AG09309 (cell line): ENCODE measurements at places on chromosomes 16 and 17.

DNA sequence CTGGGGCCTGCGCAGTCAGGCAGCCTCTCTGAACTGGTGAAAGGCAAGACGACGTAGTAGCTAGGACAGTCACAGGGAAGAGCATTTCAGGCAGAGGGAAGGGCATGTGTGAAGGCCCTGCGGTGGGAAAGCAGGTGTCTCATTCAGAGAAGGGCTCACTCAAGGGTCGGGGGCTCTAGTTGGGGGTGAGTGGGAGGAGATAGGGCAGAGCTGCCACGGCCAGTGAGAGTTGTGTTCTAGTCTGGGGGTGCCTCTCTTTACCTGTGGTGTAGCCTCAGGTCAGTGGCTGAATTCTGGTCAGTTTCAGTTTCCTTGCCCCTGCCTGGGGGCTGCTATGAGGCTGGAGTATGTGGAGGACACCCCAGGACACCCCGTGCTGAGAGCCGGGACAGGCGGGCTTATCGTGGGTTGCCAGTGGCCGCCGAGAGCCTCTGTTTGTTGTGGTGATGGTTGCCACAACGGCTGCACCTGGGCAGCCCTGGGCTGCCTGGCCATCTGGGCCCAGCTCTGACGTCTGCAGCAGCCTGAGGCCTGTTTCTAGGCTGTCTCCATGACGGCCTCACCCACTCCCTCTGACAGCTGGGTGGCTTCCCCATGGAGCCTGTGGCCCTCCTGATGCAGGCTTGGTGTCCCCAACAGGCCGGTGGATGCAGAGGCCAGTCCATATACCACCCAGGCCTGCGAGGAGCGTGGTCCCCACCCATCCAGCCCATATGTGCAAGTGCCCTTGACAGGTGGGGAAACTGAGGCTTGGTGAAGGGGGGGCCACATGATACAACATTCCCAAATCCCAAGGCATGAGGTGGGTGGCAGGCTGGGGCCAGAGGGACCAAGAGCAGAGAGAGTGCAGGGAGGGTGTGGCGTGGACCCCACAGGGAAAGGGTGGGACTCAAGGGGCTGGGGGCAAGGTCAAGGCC lies 10.8 kb downstream of the MAP2K3 start:
- DNase-seq: no peak

DNA sequence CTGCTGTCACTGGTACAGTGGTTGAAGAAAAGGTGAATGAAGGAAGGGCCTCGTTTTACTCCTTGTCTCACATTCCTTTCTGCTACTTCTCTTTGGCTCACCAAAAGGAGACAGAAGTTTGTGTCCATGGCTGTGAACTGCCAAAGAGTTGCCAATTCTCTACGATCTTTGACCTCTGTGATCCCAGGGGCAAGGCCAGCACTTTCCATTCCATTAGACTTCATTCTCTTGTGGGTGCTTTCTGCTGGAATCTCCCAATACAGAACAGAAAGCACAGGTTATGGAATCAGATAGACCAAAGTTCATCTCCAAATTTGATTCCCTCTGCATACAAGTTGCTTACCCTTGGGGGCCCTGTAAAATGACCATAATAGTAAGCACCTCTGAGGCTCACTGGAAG lies 407.6 kb downstream of the MAF start:
- no peak for DNase-seq

GRCh38 chr17:82950525-82951102 lies 110.8 kb upstream of the ZNF750 start:
- no peak for DNase-seq

GRCh38 chr16:61579195-61579594 lies 457.0 kb downstream of the CDH8 start:
- no peak for DNase-seq

DNA sequence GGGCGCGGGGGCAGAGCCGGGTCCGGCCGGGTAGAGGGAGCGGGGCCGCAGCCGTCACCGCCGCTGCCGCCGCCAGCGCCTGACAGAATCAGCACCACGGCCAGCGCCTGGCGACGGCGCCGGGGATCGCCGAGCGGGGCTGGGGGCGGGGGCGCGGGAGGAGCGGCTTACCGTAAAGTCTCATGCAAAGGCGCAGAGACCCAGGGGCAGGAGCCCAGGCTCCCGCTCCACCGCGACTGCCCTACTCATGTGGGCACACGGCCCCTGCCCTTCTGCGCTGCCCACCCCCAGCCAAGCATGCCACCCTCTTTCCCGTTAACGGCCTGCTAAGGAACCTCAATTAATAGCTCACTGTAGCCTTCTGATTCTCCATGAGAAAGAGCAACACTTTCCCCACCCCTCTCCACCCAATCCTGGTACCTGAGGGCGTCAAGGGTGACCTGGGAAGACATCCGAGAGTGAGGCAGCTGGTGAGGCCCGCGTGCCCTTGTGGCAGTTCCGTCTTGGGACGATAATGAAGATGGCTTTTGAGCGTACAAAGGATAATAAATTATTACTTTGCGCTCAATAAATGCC lies at the start of gene SEZ6:
Gene SEZ6, minus strand, starts transcription at position 98 of the 576 bp plus-strand sequence. CDS start 164 bp downstream, outside the sequence.
- no peak for DNase-seq

DNA sequence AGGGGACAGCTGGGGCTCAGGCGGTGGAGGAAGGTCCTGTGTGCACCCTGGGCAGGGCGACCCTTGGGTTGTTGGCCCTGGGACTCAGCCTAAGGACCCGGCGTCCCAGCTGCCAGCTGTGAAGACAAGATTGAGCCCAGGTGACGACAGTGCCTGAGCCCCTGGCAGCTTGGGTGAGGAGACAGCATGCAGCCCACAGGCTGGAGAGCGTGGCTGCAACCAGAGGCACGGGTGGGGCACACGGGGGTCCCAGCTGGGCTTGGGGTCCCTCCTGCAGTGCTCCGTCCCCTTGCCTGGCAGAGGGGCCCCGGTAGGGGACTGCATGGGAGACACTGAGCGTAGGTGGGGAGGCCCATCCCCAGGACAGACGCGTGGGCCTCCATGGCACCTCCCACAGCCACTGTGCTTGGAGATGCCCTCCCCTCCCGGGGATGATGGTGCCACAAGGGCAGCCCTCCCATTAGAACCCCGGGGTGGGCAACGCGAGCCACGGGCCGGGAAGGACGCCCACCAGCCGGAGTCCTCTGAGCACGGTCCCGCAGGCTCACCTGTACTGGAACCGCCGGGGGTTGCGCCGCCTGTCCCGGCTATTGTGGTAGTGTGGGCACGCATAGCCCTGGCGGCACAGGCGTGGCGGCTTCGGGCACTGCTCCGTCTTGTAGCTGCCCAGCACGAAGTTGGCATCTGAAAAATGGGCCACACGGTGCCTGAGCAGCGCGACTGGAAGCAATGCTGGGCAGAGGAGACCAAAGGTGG lies 15.5 kb downstream of the UNKL start:
- DNase-seq: no peak

GRCh38 chr17:73616120-73616872 lies 27.9 kb downstream of the SDK2 start:
- no peak for DNase-seq

DNA sequence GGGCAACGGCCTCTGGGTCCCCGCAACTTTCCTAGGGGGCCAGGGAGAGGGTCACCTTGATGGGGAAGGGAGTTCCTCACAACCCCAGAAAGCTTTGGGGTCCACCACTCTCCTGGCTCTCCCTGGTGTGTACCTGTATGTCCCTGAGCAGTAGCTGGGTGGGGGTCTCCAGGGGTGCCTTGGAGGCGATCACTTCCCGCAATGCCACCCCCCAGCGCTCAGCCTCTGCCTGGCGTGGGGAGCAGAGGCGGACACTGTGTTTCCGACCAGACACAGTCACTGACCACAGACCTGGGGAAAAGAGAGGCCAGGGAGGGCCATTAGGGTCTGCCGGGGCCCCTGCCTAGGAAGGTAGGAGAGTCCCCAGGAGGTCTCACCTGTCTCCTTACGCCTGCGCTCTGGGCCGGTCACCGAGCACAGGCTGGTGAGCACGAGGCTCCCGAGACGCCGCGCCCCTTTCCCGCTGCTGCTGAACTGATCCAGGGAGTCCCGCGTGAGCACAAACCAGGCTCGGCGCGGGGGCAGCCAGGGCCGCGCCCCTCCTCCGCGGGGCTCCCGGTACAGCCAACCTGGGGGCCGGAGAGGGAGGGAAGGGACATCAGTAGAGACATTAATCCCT lies 3.4 kb downstream of the PLEKHH3 start:
- DNase-seq: no peak

- DNase-seq: no peak
Observed at GRCh38 chr17:10871914-10872313, 34.0 kb upstream of the PIRT start.

DNA sequence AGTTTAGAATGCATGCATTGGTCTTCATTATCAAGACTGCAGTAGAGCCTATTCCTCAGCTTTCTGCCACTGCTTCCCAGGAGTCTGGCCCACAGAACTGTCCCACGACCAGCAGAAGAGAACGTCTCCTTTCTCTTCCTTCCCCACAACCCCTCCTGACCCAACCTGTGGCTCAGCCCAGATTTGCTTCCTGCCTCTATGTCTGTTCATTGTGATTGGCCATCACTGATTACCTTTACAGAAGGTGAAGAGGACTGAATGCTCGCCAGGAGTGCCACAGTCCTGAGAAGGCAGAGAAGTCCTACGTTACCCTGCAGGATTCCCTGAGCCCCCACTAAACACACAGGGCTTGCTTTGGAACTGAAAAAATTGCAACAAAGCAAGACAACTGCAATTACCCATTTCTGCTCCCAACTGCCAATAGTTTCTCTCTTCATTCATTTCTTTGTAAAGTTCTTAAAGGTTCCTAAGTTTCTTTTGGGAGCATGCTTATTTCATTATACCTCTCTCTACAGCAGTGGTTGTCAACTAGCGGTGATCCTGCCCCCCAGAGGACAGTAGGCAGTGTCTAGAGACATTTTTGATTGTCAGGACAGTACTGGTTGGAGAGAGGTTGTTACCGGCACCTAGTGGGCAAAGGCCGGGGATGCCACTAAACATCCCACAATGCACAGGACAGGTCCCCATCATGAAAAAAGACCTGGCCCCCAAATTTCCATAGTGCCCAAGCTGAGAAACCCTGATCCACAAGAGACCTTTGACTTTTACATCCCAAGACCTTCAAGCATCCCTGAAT lies 4.5 kb upstream of the NAT9 start:
- no peak for DNase-seq

GRCh38 chr16:48206594-48207242 lies 37.4 kb upstream of the LONP2 start:
- no peak for DNase-seq

- no peak for DNase-seq
Observed at GRCh38 chr17:47324224-47325020, 667 bp downstream of the EFCAB13 start.

GRCh38 chr17:18177722-18178121 lies 5.9 kb upstream of the ALKBH5 start:
- no peak for DNase-seq

DNA sequence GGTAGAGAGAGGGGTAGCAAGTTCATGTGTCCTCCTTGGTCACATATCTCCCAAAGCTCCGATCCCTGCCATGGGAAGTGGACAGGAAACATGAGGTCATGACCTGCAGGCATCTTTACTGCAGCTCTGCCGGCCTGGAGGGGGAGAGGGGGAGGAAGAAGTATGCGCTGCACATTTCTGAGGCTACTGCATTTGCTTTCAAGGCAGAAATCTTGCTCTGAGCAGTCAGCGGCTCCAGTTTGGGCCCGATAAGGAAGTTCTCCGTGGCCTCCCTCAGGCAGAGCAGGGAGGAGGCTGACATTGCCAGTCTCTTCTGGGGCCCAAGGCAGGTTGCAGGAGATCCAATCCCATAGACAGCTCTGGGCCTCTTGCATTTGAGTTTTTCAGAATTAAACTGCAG lies 1.5 kb upstream of the NHERF1 start:
- DNase-seq: no peak

DNA sequence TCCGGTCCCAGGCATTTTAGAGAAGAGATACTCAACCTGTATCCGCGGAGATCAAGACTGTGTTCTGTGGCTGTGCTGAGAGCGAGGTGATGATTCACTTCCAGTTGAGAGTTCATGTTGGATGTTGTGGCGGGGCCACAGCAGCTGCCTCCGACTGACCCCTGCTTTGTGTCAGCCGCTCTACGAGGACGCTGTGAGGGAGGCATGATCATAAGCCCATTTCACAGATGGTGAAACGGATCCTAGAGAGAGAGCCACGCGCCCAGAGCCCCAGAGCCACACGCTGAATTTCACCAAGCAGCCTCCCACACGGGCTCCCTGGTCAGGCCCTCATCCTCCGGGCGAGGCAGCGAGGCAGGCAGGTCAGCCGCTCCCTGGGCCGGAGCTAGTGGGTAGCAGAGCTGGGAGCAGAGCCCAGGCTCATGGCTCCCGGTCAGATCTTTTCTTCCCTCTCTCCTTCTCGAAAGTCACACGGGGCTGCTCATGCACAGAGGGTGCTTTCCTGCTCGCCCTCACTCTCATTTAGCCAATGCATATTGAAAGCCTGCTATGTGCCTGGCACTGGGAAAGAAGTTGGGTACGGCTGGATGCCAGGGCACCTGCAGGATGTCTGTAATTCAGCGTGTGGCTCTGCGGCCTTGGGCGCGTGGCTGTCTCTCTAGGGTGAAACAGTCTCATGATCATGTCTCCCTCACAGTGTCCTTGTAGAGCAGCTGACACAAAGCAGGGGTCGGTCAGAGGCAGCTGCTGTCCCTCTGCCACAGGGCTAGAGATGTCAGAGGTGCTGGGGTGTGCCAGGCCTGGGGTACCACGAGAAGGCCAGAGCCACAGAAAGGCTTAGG lies 155.6 kb upstream of the CHMP6 start:
- no peak for DNase-seq

- DNase-seq: no peak
Observed at GRCh38 chr17:74574489-74575142, 7.3 kb upstream of the CD300H start.

DNA sequence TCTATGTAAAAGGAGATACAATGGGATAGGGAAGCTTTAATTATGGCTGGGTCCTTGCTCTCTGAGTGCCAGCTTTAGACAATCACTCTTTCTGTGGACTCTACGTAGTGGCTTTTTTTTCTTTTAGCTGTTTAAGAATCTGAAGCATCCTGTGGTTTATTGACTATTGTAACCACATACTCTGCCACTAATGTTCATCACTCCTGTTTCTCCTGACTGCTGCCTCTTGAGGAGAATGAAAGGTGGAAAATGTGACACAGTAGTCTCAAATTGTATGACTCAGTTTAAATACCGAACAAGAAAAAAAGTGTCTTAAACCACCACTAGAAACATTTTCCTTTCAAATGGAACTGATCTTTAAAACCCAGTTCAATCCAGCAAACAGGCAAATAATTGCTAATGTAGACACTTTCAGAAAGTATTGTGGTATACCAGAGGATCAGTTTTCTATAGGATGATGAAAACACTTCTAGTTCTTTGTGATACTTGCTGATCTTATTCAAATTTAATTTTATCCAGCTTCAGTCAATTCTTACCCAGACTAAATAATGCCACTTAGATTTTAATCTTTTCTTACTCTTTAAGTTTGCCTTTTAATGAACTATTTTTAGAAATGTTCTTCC lies 302.7 kb upstream of the PMFBP1 start:
- DNase-seq: peak; percentile 79

- DNase-seq: no peak
Observed at GRCh38 chr16:122361-122760, 16.1 kb downstream of the NPRL3 start.

- DNase-seq: no peak
Observed at GRCh38 chr17:1951920-1952319, 73.2 kb downstream of the RTN4RL1 start.

GRCh38 chr17:7590743-7591142 lies 849 bp upstream of the SOX15 start:
- no peak for DNase-seq
